ENCODE measurements at places on chromosomes 3 and 15.

GRCh38 chr3:66279168-66279567 is 58.4 kb downstream of the SLC25A26 start:
- DNase-seq = no peak

DNA sequence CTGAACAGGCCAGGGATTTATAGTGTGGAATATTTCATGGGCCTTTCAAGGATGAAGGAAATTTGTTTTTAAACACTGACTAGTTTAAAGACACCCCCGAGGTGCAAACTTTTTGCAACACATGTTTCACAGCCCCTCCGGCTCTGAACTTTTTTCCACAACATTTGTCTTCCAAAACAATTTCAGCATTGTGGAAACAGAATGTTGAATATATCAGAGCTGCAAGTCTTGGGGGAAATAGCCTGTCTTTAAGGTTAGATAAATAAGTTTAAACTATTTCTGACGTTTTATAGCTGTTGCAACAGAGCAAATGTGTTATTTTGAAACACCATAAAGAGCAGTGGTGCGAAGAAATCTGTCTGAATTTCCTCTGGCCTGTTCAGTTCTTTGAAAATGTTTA is 229.2 kb upstream of the GOLGA6L4 start:
- no peak for DNase-seq

GRCh38 chr3:172511783-172512762 is 11.2 kb downstream of the TNFSF10 start:
- DNase-seq = peak; percentile 62

GRCh38 chr3:186219211-186219638 is 110.3 kb upstream of the ETV5 start:
- DNase-seq = no peak

- DNase-seq = peak; percentile 2
These were observed 10.7 kb downstream of the NFKBIZ start for GRCh38 chr3:101859882-101860448.

DNA sequence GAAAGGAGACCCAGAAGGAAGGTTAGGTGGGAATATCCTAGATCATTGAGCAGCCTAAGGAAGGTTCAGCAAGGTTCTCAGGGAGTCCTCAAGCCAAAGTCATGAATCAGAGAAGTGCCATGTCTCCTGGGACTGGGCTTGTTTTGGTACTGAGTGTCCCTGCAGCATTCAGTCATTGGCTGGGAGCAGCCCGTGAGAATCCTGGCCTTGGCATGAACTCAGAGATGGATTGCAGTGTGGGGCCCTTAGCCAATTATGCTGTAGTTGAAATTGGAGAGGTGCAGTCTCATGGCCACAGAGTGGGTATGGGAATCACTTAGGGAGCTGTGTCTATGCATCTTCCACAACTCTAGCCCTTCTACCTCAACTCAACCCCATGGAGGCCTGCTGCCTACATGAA is 17.0 kb upstream of the PPM1L start:
- DNase-seq = peak; percentile 3

DNA sequence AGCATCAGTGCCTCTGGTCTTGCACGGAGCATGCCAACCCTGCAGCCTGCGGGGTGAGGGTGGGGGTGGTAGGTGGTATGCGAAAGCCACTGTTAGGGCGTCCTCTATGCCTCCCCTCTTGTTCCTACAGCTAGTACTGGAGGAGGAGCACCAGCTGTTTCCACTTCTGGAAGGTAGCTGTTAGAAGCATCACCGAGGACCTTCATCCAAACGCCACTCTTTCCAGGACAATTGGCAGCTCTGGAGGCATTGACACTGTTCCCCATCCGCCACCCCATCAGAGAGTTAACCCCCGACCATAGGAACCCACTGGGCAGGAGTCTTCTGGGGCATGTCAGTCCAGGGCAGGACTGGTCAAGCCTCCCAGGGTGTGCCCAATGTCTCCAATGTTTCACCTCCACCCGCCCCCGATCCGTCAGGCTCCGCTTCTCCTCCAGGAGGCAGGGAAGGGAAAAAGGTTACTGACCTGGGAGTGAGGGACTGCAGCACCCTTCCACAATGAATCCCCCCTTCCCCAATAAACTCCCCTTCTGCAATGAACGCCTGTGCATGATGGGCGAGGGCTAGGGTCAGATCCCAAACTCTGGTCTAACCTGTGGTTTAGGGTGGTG is 487 bp downstream of the DUOX2 start:
- DNase-seq = no peak

DNA sequence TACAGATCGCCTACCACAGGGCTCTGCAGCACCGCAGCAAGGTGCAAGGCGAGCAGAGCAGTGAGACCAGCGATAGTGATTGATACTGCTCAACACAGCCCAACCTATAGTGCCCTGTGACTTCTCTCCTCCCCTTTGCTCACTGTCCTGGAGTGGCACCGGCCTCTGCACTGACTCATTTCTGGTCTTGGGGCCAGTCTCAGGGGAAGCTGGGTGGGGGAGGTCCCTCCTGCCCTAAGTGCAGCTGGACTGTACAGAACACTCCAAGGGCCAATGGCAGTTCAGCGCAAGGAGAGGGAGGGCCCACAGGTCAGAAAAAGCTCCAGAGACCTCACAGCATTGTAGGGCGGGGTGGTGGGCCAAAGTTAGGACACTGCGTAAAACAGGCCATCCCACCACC is 2.5 kb upstream of the OGG1 start:
- DNase-seq = no peak

DNA sequence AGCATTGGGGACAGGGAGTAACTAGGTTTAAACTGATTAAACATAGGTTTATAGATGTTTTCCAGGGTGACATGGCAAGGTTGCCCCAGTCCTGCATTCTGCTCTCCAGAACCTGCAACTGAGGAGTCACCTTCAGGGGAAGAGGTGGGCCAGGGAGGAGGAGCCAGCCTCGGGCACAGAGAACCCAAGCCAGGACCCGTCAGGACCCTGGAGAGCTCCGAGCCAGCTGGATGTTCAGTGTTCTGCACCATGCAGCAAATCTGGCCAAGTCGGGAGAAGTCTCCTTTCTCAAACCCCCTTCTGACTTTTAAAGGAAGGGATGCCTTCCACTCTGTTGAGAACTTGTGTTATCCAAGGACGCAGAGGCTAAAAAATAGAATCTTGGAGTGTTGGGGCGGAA is 62.1 kb upstream of the SLC6A11 start:
- peak; percentile 33 for DNase-seq

DNA sequence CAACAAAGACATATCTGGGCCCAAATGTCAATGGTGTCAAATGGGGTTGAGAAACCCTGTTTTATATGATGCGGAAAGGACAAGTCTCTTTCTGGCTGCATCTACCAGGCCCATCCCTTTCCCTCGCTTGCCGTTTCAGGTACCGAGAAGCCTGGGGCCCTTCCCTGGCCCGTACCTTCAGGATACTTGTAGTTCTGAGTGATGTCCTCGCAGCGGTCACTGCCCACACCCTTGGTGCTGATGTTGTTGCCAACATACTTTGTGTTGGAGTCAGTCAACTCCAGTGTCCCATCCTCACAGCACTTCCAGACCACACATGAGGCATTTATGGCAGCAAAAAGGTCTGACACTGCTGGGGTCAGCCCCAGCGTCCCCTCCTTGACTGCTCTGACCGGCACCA is 13.8 kb downstream of the EPB42 start:
- no peak for DNase-seq
